CD4-positive, alpha-beta T cell treated with Interleukin-2 at 100 ng/mL for 4 hours (primary cell): ENCODE measurements at places on chromosomes 3 and 15.

DNA sequence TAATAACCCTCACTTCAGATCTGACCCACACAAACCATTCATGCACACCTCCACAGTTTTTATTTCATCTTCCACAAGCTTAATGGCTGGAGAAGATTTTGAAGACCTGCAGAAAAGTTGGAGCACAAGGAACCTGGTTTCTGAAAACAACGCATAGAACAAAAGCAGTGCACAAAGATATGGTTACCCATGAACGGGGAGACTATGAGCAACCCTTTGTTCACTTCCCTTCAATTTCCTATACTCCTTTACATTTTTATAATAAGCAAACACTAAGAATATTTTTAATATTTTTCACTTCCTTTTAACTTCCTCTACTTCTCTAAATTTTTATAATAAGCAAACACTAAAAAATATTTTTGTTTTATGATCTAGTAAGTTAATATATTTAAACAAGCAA lies 103.5 kb upstream of the UBE2E2 start:
- DNase-seq, result no peak

GRCh38 chr3:12932347-12932746 lies 91.0 kb upstream of the RPL32 start:
- DNase-seq, result no peak

DNA sequence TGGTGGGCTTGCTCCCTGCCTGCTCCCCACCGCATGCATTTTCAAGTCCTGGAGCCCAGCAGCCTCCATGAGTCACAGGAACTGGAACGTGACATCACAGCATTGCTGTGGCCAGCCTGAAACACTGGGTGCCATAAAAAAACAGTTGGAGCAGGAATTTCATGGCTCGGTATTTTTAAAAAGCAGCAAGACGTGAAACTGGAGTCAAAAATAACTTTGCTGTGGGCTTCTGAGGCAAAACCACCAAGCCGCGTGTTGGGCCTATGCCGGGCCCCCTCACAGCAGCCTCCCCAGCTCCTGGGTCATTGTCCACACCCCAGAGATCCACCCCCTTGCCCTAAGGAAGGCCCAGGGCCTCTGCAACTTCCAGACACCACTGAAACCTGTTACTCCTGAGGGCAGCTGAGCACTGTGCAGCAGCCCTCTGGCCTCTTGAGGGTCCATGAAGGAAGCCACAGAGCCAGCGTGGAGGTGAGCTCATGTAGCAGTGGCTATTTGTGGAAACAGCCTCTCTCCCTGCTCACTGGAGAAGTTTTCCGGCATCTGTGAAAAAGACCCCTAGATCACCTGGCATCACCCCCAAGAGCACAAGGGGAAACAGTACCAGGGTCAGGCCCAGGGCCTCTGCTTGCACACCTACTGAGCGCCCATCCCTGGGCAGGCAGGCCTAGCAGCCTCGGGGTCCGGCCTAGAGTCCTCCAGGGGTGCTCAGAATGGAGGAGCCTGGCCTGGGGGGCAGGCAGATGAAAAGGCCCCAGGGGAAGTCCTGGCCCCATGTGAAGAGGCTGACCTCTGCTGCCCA lies 34.0 kb upstream of the DUSP7 start:
- DNase-seq, result no peak

GRCh38 chr3:16203671-16204629 lies 29.5 kb downstream of the GALNT15 start:
- DNase-seq, result no peak

DNA sequence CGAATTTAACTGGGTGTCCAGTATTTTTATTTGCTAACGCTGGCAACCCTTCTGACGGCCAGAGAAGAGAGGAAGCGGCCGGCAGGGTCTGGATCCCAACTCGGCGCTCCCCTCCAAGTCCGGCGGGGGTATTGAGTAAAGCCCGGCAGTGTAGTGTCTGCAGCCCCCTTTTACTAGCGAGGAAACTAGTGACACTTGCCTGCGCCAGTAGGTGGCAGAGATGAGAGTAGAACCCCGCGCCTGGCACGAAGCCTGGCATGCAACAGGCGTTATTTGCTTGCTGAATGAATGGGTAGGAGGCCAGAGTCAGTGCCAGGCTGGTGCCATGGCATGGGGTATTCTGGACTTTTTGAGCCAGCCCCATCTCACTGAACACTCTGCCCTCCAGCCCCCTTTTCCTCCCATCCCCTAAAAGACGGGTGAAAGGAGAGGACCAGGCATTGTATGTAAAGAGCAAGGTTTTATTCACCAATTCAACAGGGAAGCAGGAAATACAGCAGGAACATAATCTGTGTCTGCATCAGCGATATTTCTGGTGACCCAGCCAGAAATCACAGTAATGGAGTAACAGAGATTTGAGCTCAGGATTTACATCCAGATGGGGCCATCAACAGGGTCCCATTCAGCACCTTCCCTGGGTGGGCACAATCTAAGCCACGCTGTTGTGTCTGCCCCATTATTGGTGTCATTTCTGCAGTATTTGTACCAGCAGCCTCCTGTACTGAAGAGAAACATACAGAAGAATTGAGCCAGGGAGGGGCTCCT lies 788 bp upstream of the WDR73 start:
- DNase-seq, result peak; percentile 81

DNA sequence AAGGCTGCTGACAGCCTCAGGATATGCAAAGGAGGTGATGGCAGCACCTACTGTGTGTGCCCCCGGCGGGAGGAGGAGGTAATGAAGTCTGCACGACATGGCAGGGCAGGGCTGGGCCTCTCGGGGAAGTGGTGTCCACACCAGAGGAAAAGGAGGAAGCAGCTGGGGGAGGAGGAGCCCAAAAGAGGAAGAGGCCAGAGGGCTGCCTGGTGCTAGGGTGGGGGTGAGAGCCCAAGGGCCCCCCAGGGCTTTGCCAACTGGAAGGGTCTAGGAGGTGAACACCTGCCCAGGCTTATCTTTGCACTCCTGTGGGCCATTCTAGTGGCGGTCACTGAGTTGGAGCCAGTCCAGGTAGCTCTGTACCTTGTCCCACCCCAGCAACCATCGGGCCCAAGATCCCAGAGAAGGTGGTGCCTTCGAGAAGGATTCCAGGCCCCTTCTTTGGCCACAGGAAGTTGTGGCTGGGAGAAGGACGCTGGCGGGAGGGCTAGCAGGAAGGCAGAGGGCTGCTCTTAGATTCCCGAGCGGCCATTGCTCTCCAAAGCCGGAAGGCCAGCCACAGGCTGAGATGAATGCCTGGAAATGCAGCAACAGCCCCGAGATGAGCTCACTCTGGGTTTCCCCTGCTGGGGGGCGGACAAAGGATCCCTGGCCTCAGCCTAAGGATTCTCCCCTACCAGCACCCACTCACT lies 7.0 kb downstream of the GNAI2 start:
- DNase-seq, result peak; percentile 46

DNA sequence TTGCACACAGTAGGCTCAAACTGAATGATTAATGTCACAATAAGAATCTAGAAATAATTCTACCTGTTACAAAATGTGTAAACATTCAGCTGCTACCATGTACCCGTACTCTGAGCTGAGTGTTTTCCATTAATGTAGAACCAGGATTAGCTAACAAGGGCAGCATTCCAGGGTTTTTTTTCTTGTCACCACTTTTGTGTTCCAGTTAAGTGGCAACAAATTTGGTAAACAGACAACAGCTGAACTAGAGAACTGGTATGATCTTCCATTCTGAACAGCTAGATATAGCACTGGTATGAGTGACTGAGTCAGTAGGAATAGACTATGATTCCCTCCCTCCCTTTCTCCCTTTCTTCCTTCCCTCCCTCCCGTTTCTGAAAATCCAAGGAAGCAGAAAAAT lies 229.4 kb downstream of the CD47 start:
- no peak for DNase-seq

DNA sequence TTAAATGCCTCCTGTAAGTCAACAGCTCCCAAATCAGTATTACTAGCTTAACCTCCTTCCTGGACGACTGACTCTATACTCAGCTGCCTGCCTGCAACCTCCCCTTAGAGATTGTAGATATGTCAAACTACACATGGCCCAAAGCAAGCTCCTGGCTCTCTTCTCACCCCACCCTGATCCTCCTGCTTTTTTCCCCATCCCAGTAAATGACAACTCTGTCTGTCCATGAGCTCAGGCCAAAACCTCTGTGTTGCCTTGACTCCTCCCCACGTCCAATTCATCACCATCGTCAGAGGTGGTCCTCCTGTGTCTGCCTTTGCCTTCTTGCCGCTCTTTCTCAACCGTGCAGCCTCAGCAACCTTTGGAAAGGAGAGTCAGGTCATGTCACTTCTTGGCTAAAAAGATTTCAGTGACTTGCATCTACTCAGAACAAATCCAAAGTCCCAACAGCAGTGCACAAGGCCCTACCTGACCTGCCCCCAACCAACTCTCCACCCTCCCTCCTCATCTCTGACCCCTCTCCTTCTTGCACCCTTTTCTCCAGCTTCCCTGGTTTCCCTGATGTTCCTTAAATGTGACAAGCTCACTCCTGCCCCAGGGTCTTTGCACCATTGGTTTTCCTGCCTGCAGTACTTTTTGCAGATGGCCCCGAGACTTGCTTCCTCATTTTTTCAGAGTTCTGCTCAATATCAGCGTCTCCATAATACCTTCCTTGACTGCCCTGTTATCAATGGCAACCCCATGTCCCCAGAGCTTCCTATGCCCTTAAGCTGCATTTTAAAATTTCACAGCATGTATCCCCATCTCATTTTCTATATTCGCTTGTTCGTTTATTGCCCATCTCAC lies 52.8 kb downstream of the LSM3 start:
- DNase-seq, result no peak

- DNase-seq, result no peak
Observed at GRCh38 chr3:133999891-134000685, 29.6 kb downstream of the SLCO2A1 start.

GRCh38 chr3:112966633-112967032 lies 8.3 kb downstream of the CD200R1 start:
- no peak for DNase-seq

DNA sequence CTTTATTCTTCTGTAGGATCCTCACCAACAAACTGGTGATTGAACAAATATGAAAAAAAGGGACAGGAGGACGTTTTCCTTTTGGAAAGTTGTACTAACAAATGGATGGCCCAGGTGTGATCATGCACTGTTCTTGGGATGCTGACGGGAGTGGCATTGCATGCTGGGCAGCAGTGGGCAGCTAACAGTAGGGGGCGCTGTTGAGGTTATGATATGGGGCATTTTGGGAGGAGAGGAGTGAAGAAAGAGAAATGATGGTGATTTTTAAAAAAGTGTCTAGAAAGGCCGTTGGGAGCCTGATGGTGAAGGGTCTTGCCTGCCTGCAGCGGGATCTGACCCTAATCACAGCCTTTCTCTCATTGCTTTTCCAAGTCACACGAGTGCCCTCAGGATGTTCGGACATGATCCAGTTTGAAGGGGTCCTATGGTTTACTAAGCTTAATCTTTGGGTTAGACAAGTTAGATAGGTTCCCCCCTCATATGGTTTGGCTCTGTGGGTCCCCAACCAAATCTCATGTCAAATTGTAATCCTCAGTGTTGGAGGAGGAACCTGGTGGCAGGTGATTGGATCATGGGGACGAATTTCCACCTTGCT lies 46.2 kb upstream of the PRTG start:
- peak; percentile 44 for DNase-seq

DNA sequence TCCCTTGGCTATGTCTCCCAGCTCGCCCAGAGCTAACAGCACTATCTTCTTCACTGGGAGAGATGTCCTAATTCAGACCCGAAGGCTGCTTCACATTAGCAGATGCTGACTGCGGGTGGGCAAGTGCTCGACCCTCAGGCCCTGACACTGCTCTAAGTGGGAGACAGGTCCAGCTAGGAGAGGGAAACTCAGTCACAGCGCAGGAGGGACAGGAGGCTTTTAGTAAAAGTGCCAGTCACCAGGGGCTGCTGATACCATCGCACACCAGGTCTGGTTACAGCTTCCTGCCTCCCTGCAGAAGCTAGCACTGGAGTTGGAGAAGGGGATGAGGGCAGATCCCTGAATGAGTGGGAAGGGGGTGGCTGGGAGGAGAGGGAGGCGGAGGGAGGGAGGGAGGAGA lies 365.8 kb upstream of the RGMA start:
- DNase-seq, result no peak

- no peak for DNase-seq
Observed at GRCh38 chr15:33209575-33210481, 15.3 kb upstream of the FMN1 start.

- no peak for DNase-seq
Observed at GRCh38 chr3:110956081-110956480, 115.5 kb upstream of the NECTIN3 start.

- no peak for DNase-seq
Observed at GRCh38 chr15:82062479-82063454, 16.9 kb upstream of the MEX3B start.

GRCh38 chr15:25179673-25180511 lies 225.1 kb downstream of the SNRPN start:
- DNase-seq, result no peak

GRCh38 chr3:89002191-89002590 lies 105.2 kb upstream of the EPHA3 start:
- no peak for DNase-seq

- DNase-seq, result peak; percentile 3
Observed at GRCh38 chr3:127590282-127590592, 296 bp downstream of the TPRA1 start.
